ENCODE measurements at places on chromosomes 11 and 22. TPM values are rescaled to one million over a fixed set of nuclear protein-coding genes. Genes with fewer than 3 reads are reported as not detected.

GRCh38 chr11:57641011-57641807 is 8.5 kb downstream of the YPEL4 start:
- no peak overlapping the region for H3K4me3 ChIP-seq
- no peaks in the 10 kb centered on the region for H3K27me3 ChIP-seq
- peaks cover 54% of the 10 kb centered on the region for H3K4me1 ChIP-seq
- no peak overlapping the region for H3K27ac ChIP-seq
- DNase-seq = no peak

DNA sequence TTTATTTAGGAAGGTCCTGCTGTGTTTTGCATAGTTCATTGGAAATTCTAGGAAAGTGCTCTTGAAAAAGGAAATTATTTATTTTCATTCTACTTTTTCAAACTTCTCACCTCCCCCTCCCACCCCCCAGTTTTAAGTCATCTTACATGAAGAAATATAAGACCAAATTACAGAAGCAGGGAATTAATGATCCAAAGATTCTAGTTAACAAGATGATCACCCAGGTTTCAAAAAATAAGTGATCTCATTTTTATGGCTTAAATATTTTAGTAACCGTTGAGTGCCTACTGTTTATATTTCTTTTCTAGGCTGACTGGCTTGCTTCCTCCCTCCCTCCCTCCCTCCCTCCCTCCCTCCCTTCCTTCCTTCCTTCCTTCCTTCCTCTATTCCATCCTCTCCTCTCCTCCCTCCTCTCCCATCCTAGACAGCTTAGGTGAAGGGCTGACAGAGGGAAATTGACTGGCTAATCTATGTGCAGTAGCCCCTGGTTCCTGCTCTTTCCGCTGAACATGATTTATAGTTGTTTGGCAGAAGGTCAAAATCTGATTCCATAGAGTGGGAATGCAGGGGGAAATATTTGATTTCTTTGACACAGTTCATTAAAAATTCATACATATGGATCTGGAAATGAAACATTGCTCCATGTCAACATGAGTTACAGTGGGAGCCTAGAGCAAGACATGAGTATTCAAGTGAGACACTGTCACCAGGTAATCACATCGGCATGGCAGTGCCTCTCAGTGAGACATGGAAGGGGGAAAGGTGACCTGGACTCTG is 123.4 kb downstream of the COMMD9 start:
- no peaks in the 10 kb centered on the region for H3K36me3 ChIP-seq
- no peak for DNase-seq
- H3K27me3 ChIP-seq = no peaks in the 10 kb centered on the region
- H3K4me3 ChIP-seq = no peak overlapping the region
- H3K4me1 ChIP-seq = no peaks in the 10 kb centered on the region

- H3K36me3 ChIP-seq = peaks cover 7% of the 10 kb centered on the region
- peak overlapping the region; percentile 16 for H3K4me3 ChIP-seq
- H3K27me3 ChIP-seq = no peaks in the 10 kb centered on the region
- H3K27ac ChIP-seq = no peak overlapping the region
- no peak for DNase-seq
These were observed 9.2 kb downstream of the FADD start for GRCh38 chr11:70212227-70212811.

DNA sequence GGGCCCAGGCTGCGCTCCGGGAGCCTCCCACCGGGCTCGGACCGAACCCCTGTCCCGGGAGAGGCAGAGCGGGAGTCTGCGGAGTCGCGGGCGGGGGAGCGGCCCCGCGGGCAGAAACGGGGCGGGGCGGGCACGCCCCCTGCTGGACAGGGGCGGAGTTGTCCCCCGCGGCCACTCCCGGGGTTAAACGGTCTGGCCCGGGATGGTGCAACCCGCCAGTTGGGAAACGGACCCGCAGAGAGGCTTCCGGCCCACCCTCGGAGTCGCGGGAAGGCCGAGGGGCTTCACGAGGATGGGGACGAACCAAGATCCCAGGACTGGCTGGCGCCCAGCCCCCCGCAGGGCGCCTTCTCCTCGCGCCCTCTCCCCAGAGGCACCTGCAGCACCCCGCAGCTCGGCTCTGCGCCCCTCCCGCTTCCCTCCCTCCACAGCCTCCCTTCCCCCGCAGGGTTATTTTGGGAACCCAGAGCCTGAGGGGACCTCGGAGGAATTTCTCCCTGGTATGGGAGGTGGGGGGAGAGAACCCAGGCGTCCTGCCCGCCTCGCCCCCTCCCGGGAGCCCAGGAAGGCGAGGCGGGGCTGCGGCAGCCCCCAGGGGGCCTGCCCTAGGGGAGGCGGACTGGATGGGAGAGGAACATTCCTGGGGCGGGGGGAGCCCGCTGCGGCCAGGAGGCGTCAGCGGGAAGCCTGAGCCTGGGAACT is 902 bp downstream of the RASGRP2 start:
- H3K4me1 ChIP-seq = peaks cover 45% of the 10 kb centered on the region
- DNase-seq = peak; percentile 76
- H3K4me3 ChIP-seq = peak overlapping the region; percentile 54
- no peaks in the 10 kb centered on the region for H3K36me3 ChIP-seq
- H3K27me3 ChIP-seq = no peaks in the 10 kb centered on the region
- peak overlapping the region; percentile 94 for H3K27ac ChIP-seq

- no peak for DNase-seq
- no peaks in the 10 kb centered on the region for H3K4me1 ChIP-seq
- H3K27ac ChIP-seq = no peak overlapping the region
- no peaks in the 10 kb centered on the region for H3K27me3 ChIP-seq
- H3K36me3 ChIP-seq = no peaks in the 10 kb centered on the region
- no peak overlapping the region for H3K4me3 ChIP-seq
These were observed 19.2 kb downstream of the ASCL2 start for GRCh38 chr11:2251138-2251537.

DNA sequence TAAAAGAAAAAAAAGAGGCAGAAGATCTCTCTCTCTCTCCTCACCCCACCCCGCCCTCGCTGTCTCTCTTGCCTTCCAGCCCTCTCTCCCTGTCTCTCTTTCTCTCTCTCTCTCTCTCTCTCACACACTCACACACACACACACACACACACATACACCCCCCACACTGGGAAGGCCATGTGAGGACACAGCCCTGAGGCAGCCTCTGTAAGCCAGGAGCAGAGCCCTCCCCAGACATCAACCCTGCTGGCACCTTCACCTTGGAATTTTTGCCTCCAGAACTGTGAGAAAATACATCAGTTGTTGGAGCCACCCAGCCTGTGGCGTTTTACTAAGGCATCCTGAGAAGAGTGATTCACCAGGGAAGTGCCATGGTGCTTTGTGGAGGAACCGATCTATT is 14.7 kb downstream of the APOL3 start:
- H3K4me1 ChIP-seq = peaks cover 25% of the 10 kb centered on the region
- DNase-seq = no peak
- H3K27me3 ChIP-seq = no peaks in the 10 kb centered on the region
- no peak overlapping the region for H3K4me3 ChIP-seq

DNA sequence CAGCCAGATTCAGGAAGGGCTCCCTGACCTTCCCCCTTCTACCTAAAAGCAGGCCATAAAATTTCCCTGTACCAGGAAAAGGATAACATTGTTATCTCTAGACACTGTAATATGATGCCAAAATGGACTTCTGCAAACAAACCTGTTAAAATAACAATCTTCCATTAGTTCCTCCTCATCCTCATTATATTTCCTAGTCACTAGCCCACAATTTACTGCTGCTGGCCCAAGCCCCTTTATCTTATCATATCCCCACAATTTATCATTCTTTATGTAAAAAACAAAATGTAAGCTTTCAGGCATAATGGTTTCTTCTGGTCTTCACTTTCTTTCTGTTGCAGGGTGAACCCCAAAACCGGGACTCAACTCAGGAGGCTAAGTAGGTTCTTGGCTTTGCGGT is 1132.1 kb upstream of the CNTN5 start:
- no peaks in the 10 kb centered on the region for H3K4me1 ChIP-seq
- H3K27ac ChIP-seq = no peak overlapping the region
- no peak for DNase-seq
- no peaks in the 10 kb centered on the region for H3K27me3 ChIP-seq
- no peaks in the 10 kb centered on the region for H3K36me3 ChIP-seq

GRCh38 chr11:83571302-83571701 is 285.1 kb upstream of the CCDC90B start:
- no peaks in the 10 kb centered on the region for H3K36me3 ChIP-seq
- H3K4me3 ChIP-seq = no peak overlapping the region
- DNase-seq = no peak
- no peaks in the 10 kb centered on the region for H3K27me3 ChIP-seq

DNA sequence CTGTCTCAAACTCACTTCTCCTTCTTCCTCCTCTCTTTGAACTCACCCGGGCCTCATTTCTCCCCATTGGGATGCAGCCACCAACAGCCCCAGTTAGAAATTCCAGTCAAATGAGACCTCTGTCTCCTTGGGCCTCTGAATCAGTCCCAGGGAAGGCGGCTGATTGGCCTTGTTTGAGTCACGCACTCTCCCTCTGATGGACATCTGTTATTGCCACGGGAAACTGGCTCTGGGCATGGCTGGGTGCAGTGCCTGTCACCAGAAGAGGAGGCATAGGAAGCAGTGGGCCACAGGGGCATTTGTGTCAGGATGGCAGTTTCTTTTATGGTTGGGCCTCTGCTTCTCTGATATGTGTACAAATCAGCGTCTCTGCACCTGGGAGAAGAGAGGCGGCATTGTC is 9.6 kb upstream of the WNT11 start:
- H3K4me3 ChIP-seq = no peak overlapping the region
- no peaks in the 10 kb centered on the region for H3K27me3 ChIP-seq
- DNase-seq = no peak
- H3K4me1 ChIP-seq = no peaks in the 10 kb centered on the region
- no peak overlapping the region for H3K27ac ChIP-seq

DNA sequence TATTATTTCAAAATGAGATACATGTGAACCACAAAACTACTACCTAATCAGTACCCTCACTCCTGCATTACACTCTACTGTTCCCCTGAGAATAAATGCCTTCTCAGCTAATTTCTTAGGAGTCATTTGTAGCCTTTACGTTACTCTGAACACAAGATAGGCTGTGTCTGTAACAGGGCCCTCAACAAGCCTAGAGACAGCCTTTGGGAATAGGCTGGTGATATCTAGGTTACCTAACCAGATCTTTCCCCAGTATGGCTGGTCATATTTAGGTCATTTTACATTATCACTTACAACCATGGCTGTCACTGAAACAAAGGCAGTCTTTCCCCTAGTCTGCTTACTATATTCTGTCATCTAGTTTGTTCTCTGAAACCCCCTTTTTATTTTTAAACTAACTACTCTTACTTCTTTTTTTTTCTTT is 14.2 kb downstream of the ATM start:
- peaks cover 34% of the 10 kb centered on the region for H3K36me3 ChIP-seq
- no peak overlapping the region for H3K27ac ChIP-seq
- H3K4me1 ChIP-seq = no peaks in the 10 kb centered on the region
- H3K27me3 ChIP-seq = no peaks in the 10 kb centered on the region
- no peak for DNase-seq
- no peak overlapping the region for H3K4me3 ChIP-seq

- DNase-seq = peak; percentile 16
- H3K4me1 ChIP-seq = no peaks in the 10 kb centered on the region
- no peak overlapping the region for H3K4me3 ChIP-seq
These were observed 530.3 kb downstream of the TBC1D22A start for GRCh38 chr22:47292546-47293320.

DNA sequence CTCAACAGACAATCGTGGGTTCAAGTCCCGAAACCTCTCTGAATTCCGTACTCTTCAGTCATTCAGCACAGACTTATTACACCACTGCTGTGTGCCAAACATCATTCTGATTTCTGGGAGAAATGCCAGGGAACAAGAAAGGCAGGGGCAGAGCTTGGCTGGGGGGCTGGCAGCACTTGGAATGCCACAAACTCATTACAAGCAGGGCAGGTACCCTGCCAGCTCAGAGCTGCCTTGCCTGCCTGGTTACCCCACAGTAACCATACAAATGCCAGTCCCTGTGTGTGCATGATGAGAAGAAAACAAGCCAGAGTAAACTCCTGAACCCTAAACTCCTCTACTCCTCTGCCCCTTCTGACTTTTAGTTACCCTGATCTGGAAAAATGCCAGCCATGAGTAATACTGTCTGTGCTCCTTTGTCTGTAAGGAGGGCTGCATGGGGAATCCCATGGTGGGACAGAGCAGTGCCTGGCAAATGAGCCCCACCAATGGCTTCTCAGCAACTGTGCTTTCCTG is 6.9 kb upstream of the RAD9A start:
- no peaks in the 10 kb centered on the region for H3K36me3 ChIP-seq
- no peaks in the 10 kb centered on the region for H3K27me3 ChIP-seq
- H3K4me3 ChIP-seq = no peak overlapping the region
- H3K27ac ChIP-seq = no peak overlapping the region
- DNase-seq = no peak
- peaks cover 4% of the 10 kb centered on the region for H3K4me1 ChIP-seq

DNA sequence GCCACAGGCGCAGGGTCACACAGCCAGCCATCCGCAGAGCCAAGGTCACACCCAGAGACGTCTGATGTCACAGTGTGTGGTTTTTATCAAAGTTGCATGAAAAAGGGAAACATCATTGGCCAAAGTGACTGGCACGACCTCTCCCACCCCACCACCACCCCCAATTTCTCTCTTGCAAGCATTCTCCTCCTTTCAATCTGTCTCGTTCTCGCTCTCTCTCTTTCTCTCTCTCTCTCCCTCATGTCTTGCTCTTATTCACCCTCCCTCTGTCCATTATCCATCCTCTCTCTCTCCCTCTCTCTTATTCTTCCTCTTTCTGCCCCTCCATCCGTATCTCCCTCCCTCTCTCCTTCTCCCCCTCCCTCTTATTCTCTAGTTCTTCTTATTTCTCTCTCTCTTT is 40.6 kb downstream of the MN1 start:
- DNase-seq = no peak
- no peak overlapping the region for H3K4me3 ChIP-seq
- no peaks in the 10 kb centered on the region for H3K27me3 ChIP-seq
- no peak overlapping the region for H3K27ac ChIP-seq
- H3K36me3 ChIP-seq = no peaks in the 10 kb centered on the region

GRCh38 chr22:39907605-39908097 is 6.8 kb downstream of the GRAP2 start:
- DNase-seq = no peak
- H3K36me3 ChIP-seq = no peaks in the 10 kb centered on the region
- no peak overlapping the region for H3K27ac ChIP-seq
- H3K27me3 ChIP-seq = no peaks in the 10 kb centered on the region

- no peak overlapping the region for H3K27ac ChIP-seq
- H3K27me3 ChIP-seq = no peaks in the 10 kb centered on the region
- no peaks in the 10 kb centered on the region for H3K36me3 ChIP-seq
- no peaks in the 10 kb centered on the region for H3K4me1 ChIP-seq
These were observed 301.9 kb upstream of the ZC3H12C start for GRCh38 chr11:109791337-109791736.

- H3K27ac ChIP-seq = peak overlapping the region; percentile 47
- no peaks in the 10 kb centered on the region for H3K27me3 ChIP-seq
- peak; percentile 77 for DNase-seq
These were observed 9.8 kb upstream of the FUT4 start for GRCh38 chr11:94533696-94534630.

Gene CFL1
- total RNA-seq = 365 TPM

Gene BSX
- not detected for total RNA-seq

Gene CD3G
- not detected for total RNA-seq

Gene ARHGAP8
- 0.24 TPM for total RNA-seq

Gene CCDC157
- 0.55 TPM for total RNA-seq

Gene ALG12
- total RNA-seq = 19.7 TPM

Gene KCNQ1OT1
- total RNA-seq = 0.35 TPM

Gene MAP4K2
- 19.4 TPM for total RNA-seq
